Lung (tissue), 17 donors: ENCODE measurements at places on chromosomes 2 and 18. TPM values are rescaled to one million over a fixed set of nuclear protein-coding genes. Genes with fewer than 3 reads are reported as not detected.

DNA sequence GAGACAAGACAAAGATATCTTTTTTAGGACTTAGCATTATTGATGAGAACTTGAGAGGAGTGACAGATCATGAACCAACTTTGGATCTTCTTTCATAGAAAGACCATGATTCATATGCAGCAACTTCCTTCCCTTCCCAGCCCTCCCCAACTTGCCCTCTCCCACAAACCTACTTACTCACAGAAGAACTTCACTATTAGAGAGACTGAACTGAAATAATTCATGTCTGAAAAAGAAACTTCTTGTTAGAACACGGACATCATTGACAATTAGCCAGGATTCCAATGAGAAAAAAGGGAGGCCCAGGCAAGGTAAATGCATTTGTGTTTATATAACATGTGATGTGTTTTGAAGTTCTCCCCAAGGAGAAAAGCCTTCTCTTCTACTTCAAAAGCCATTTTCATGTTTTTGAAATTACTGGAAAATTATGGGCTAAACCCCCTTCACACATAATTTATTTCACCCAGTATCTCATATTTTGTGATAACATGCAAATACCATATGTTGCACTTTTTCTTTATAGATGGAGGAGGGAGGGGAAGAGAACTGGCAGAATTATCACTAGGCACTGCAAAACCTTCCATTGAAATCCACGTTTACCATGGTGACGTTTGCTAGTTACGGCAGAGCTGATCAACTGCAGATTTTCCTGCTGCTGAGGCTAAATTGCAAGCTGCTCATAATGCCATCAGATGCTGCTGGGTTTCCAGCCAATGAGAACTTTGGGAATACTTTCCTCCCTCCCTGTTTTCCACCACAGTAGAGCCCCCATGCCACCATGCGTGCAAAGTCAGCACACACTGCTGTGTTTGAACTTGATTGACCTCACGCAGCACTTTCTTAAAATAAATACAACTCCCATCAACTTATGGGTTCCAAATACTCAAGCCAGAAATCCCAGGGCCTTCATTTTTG is 294.7 kb downstream of the MEIS1 start:
- peak; percentile 81 for DNase-seq

RUFY4 gene
- total RNA-seq: 0.15 TPM

SERPINB2 gene
- 1.3 TPM for total RNA-seq

SLC5A7 gene
- 0.48 TPM for total RNA-seq

DSC2 gene
- 15.4 TPM for total RNA-seq

DNA sequence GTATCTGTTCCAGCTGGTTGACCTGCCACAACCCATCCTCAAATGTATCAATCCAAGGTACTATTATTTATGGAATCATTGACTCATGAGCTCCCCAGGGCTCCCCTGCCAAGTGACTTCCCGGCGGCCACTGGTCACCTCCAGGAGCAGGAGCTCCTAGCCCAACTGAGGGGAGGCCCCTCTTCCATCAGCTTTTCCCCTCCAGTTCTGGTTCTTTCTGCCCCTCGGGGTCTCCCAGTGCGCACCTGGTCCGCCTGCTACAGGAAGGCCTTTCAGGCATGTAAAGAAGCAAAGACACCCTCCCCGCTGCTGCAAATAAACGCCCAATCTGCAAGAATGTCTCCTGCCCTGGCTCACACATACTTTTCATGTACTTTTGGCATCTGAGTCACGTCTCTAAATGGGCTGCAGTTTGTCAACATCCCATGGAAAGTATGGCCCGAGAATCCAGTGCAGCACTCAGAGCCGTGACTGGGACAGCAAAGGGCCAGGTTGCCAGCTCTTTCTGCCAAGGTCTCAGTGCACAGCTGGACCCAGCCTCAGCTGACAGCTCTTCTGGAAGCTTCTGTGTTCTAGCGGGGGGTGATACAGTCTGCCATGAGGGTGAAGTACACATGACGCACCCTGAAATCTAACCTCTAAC is 41.4 kb downstream of the KLHL29 start:
- DNase-seq: peak; percentile 47

CNDP1 gene
- not detected for total RNA-seq

GRCh38 chr18:3982541-3982940 is 472.6 kb downstream of the DLGAP1 start:
- no peak for DNase-seq

DNA sequence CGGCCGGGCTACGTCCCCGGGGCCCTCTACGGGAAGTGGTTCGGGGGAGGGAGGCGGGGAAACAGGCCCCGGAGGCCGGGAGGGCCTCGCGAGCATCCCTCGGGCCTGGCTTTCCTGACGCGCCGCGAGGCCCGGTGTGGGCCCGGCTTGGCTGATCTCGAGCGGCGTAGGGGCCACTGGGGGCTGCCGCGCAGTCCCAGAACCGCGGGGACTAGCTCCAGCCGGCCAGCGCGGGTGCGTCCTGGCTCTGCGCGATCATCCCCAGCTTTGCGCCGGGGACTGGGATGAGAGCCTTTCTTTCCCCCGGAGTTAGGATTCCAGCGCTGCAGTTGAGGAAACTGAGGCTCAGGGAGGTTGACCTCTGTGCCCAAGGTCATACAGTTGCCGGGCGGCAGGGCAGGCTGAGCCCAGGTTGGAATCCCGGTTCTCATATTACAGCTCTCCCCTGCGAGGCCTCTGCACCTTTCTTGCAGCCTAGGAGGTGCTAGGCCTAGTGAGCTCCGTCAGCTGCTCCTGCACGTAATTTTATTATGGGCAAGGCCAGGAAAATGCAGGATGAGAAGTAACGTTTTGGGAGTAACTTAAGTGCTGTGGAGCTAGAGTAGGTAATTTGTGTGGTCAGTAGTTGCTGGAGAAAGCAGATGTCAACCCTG is 501 bp downstream of the LPIN1 start:
- DNase-seq: peak; percentile 54

CYP1B1 gene
- total RNA-seq: 47.7 TPM

CCDC138 gene
- total RNA-seq: 18.3 TPM
